ENCODE measurements at places on chromosomes 6 and 20. TPM values are rescaled to one million over a fixed set of nuclear protein-coding genes. Genes with fewer than 3 reads are reported as not detected.

DNA sequence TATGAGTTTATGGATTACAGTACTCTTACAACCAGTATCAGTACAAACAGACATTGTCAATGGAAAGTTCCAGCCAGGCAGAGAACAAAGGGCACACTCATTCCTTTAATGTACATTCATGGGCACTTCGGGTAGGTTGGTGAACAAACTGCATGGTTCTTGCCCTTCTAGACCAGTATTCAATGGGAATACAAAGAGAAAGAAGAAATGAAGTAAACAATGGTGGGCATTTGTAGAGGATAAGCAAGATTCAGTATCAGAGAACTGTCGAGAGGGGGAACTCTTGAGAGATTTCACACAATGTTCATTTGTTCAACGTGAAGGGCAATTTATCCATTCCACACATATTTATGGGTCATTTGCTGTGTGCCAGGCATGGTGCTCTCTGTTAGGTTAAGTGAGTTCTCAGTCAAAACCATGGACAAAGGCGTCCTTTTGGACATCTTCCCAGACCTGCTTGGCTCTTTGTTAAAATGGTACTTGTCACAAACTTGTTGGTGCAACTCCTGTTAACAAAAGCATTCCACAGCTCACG is 714.8 kb downstream of the DHX35 start:
- no peak for DNase-seq

GRCh38 chr6:161976553-161976952 is 702.7 kb upstream of the AGPAT4 start:
- no peak for DNase-seq

- no peak for DNase-seq
Measured at GRCh38 chr6:15512721-15513120, 150.1 kb downstream of the DTNBP1 start.

DNA sequence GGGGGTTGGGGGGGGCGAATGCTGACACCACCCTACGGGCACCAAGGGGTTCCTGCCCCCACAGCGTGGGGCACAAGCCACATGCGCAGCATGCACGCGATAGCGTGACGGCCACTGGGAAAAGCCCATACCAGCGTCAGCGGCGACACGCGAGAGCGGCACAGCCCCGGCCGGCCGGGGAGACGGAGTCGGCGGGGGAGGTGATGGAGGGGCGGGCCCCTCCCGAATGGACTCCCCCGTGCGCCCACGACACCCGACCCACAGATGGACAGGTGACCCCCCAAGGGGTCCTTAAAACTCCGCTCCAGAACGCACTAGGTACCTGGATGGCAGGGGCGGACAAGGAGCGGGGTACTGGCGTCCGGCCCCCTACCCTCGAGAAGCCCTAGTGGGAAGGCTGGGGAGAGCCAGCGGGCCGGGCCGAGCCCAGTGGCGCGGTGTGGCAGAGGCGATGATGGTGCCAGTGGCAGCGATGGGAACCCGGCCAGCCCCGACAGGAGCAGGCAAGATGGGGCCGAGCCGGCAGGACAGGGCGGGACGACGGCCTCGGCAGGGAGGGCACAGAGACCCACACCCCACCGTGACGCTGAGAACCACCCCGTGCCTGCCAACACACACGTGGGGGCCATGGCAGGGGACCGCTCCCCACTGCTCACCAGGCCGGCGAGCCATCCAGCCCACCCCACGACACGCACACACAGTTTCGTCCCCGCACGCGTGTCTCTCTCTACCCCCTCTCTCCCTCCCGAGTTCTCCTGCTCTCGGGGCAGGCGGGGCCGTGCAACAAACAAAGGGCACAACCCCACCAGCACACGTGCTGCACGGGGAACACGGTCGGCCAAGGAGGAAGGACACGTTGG is 1959.8 kb upstream of the DEFB115 start:
- no peak for DNase-seq

- no peak for DNase-seq
Measured at GRCh38 chr20:8393381-8393780, 261.3 kb downstream of the PLCB1 start.

GRCh38 chr6:20168690-20169089 is 43.6 kb downstream of the MBOAT1 start:
- no peak for DNase-seq

- no peak for DNase-seq
Measured at GRCh38 chr6:23977706-23978105, 148.3 kb upstream of the NRSN1 start.

Gene HLA-DRB1
- 267 TPM for total RNA-seq

Gene SLC4A11
- total RNA-seq: 7.6 TPM

All from kidney (tissue), 22 donors.